Activated naive CD4-positive, alpha-beta T cell treated with anti-CD3 and anti-CD28 coated beads for 36 hours (primary cell): ENCODE measurements at places on chromosomes 13 and 19.

DNA sequence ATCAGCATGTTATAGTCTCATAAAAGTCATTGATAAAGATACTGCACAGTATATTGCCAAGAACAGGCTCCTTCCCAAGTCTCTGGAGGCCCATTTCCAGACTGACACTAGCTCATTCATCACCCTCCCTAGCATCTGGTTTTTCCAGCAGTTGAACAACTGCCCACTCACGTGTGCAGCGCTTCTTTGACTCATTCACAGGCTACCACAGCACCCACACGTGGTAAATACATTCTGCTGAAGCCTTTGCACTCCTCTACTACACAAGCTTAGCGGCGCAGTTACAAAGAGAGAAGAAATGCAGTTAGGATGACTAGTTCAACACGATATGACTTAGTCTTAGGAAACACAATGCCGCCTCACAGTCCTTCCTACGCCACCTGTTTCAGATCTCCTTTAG is 87.7 kb downstream of the DOCK9 start:
- DNase-seq = peak; percentile 68

GRCh38 chr13:113917594-113918371 is 53.9 kb upstream of the GAS6 start:
- DNase-seq = no peak

DNA sequence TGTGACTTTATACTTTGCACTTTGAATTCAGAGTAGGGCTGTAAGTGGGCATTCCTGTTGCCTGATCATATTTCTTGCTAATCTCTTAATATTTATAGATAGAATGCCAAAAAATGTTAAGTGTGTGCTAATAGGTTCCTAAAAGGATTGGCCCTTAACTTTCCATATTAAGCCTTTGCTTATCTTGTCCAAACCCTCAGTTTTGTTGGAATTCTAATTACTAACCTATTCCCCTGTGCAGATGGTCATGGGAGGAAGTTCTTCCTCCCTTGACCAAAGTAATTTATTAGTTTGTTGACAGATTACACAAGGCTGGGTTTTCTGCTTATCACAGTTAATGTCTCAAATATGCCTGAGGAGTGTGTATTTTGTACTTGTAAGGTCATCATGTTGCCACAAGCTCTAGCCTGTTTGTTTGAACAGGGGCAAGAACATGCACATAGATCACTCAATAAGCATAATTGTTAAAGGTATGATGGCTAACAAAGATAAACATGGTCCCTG is 541.1 kb upstream of the SPRY2 start:
- DNase-seq = no peak

GRCh38 chr13:105016266-105016665 is 1519.2 kb downstream of the EFNB2 start:
- no peak for DNase-seq

DNA sequence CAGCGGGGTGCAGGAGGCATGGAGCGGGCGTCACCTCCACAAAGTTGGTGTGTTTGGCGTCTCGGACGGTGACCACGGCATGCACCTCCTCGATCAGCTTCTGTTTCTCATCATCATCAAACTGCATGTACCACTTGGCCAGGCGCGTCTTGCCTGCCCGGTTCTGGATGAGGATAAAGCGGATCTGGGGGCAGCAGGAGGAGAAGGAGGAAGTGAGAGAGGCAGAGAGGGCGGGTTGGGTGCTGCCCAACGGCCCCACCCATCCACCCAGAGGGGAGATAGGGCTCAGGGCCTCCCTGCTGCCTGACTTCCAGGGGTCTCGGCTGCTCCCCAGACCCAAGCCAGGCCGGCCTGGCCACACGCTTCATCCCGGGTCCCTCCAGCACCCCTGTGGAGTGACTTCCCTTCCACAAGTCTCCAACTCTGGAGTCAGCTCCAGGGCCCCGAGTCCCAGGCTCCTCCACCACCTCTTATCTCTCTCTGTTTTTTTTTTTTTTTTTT is 4.6 kb downstream of the AP2S1 start:
- no peak for DNase-seq

- peak; percentile 8 for DNase-seq
Measured at GRCh38 chr19:39795001-39795400, 16.3 kb downstream of the LEUTX start.

- DNase-seq = no peak
Measured at GRCh38 chr13:97932036-97932435, 21.4 kb upstream of the IPO5 start.

GRCh38 chr13:51006067-51006845 is 96.7 kb downstream of the RNASEH2B start:
- no peak for DNase-seq

GRCh38 chr13:81957121-81957520 is 1616.2 kb upstream of the SPRY2 start:
- DNase-seq = no peak
